ENCODE measurements at places on chromosomes 4 and X. TPM values are rescaled to one million over a fixed set of nuclear protein-coding genes. Genes with fewer than 3 reads are reported as not detected.

GRCh38 chr4:1337376-1337831 is 9.6 kb upstream of the UVSSA start:
- DNase-seq, result no peak

DNA sequence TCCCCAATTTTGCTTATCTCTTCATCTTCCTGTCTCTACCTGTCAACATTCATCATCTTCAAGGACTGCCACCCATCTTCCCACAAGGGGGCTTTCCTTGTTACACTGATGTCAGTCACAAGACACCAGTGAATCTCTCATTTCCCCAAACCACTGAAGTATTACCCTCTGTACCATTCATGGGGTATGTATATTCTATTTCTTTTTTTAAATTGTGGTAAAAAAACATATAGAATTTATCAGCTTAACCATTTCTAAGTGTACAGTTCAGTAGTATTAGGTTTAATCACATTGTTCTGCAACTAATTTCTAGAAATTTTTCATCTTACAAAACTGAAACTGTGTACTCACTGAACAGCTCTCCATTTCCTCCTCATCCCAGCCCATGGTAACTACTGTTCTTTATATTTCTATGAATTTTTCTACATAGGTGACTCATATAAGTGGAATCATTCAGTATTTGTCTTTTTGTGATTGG is 98.6 kb downstream of the LARP7 start:
- no peak for DNase-seq

DNA sequence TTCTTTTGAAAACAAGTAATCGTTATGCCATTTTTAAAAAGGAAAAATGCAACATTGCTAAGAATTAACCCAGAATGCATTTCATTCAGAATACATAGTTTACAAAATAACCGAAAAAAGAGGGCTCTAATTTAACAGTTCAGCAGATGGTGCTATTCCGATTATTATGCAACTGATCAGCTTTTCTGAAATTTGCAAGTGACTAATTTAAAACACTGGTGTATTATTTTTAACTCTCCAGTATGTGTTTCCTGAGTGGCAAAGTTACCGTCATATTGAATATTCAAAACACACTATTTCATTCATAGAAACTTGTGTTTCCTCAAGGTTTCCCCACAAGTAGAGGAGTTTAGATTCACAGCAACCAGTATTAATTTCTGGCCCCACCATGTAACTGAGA is 21.1 kb downstream of the ZBTB49 start:
- no peak for DNase-seq

- no peak for DNase-seq
Measured at GRCh38 chr4:114636192-114636935, 37.8 kb downstream of the UGT8 start.

DNA sequence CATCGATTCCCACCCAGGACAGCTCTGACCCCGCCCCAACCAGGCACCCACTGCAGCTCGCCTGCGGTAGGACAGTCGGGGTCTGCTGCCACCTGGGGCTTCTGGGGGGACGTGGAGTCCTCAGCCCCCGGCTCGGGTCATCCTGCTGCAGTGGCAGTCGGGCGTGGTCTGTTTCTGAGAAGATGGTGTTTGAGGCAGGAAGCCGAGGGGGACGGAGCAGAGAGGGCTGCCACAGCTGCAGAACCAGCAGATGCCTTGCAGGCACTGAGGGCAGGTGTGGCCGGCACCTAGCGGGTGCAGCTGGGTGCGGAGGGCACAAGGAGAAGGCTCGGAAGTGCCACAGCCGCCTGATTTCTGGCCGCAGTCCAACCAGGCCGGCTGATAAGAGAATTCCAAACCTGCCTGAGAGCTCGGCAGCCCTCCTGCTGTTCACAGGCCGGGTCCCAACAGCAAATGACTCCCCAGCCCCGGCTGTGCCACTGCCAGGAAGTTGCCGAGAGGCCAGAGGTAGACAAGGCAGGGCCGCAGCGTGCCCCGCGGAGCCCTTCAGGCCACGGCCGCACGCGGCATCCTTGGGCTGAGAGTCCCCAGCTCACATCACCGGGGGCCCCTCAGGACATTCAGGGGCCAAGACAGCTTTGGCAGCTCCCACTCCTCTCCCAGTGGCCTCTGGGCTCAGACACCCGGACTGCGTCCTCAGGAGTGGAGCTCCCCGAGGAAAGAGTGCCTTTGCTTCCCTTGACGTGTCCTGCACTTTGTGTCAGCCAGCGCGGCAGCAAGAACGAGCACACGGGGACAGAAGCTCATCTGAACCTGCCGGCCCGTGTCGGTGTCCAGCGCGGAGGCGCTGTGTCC is 9.4 kb upstream of the CPLX1 start:
- no peak for DNase-seq

DNA sequence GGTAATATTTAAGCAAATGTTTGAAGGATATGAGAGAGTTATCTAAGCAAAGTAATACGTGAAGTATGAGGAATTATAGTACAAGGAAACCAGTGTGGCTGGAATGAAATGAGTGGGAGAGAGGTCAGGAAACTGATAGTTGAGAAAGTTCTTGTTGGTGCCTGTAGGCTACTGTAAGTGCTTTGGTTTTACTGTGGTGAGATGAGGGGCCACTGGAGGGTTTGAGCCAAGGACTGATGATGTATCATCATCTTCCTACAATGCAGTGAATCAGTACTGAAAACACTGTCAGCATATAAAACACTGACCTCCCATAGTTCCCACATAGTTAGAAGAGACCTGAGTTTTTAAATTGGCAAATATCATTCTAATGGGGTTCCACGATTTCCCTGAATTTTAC is 367.5 kb upstream of the CTSO start:
- no peak for DNase-seq

- no peak for DNase-seq
Measured at GRCh38 chrX:6184900-6185515, 43.7 kb downstream of the NLGN4X start.

DNA sequence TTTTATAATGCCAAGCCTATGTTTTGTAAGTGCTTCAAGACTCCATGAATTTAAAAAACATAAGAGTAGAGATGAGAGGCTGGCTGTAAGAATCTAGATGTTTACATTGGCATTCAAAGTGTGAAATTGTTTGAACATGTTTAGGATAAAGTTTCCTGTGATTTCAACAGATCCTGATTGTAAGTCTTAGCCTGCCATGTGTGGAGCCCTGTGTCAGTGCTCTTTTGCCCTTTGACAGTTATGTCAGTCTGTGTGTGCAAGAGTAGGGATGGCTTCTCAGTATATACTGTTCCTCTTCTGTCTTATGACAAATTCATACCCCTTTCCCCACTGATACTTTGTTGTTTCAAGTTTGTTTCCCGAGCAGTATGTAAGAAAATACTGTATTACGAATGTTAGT is 68.2 kb downstream of the USP9X start:
- no peak for DNase-seq

- DNase-seq, result no peak
Measured at GRCh38 chrX:39953879-39954278, 143.9 kb downstream of the BCOR start.

DNA sequence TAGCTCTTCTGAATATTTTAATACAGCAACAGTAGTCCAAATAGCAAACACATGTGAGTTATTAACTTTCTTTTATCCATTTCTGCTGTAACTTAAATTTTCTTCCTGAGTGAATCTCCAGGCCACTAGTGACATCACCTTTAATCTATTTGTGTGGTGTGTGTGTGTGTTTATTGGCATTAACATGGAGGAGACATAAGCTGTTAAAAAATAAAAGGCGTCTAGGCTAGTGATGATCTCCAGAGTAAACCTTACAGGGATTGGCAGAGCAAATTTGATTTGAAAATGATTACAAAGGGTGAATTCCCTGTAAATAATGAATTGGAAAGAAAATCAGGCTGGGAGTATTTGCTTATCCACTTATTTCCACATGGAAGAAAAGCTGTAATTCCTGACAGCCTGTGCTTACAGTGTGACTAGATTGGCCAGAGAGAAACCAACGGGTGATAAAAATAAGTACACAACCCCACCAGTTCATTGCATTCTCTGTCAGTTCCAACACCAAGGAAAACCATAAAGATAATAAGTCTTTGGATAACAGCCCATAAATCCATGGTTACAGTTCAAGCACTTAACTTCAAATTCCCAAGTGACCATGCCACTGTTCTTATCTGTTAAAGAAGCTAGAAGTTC is 186.1 kb downstream of the ENOX2 start:
- DNase-seq, result no peak

GRCh38 chrX:50100188-50100587 is 100.6 kb downstream of the AKAP4 start:
- DNase-seq, result no peak

Gene CCNI
- total RNA-seq, result 317 TPM

Gene TCEAL4
- 11.9 TPM for total RNA-seq

Gene GPR173
- not detected for total RNA-seq

Gene HOPX
- total RNA-seq, result 17.6 TPM

Gene MMRN1
- total RNA-seq, result 0.70 TPM

Gene INTU
- total RNA-seq, result not detected
